ENCODE measurements at places on chromosomes 1 and 21. TPM values are rescaled to one million over a fixed set of nuclear protein-coding genes. Genes with fewer than 3 reads are reported as not detected.

Gene SELL
- total RNA-seq, result 0.60 TPM

Gene HSD3B1
- not detected for total RNA-seq

Gene MINDY1
- 10.7 TPM for total RNA-seq

Gene FAM177B
- total RNA-seq, result not detected

Gene GSTM5
- total RNA-seq, result 0.11 TPM

Gene RGSL1
- total RNA-seq, result not detected

Gene CACHD1
- 3.8 TPM for total RNA-seq

Gene CFHR1
- total RNA-seq, result not detected

Gene EVI5
- total RNA-seq, result 24.6 TPM

Gene SHISA4
- 8.0 TPM for total RNA-seq

Gene SEMA4A
- 0.52 TPM for total RNA-seq

Data from dermis lymphatic vessel endothelial cell (primary cell).